ENCODE measurements at places on chromosomes 3 and 15.

DNA sequence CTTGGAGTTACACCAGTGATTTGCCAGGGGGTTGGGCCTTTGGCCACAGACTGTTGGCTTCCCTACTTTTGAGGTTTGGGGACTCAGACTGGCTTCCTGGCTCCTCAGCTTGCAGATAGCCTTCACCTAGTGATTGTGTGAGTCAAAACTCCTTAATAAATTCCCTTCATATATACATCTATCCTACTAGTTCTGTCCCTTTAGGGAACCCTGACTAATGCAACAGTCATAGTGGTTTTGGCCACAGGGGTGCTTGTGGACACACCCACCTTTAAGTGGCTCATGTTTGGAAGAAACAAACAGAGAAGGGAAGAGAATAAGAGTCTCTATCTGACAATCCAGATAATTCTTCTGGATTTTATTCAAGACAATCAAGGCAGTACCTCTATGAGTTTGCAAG is 457.7 kb downstream of the EPHA3 start:
- DNase-seq, result no peak

GRCh38 chr3:4907643-4908432 is 71.4 kb upstream of the BHLHE40 start:
- no peak for DNase-seq

DNA sequence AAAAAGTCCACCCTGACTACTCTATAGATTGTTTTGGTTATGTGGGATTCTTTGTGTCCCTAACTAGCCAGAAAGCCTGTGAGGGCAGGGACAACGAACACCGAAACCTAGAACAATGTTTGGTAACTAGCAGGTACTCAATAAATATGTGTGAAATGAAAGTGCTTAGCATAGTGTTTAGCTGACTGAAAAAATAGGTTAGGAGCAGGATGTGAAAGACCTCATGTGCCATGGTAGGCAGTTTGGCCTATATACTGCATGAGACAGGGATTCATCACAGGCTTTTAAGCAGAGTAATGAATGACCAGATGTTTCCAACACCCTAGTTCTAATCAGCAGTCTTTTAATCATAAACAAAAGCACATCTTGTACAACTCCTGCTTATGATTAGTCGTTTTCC is 64.2 kb downstream of the MYO5A start:
- no peak for DNase-seq

DNA sequence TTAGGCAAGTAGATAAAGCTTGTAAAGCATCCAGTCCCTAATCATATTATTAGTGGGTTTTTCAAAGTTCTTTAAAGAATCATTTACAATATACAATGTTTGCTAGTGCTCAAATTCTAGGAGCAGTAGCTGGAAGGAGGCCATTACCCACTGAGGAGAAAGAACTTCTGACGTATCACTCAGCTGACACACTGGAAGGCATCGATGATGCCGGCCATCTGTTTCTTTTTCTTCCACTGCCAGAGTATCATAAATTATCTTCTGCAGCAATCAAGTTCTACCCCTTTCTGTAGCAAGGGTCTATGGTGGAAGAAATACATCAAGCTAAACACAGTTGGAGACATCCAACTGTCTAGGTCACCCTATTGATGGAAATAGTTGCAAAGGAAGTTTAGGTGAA is 243.2 kb upstream of the LRRN1 start:
- DNase-seq, result no peak

- no peak for DNase-seq
These were observed 759 bp downstream of the WDR6 start for GRCh38 chr3:49007771-49008528.

- no peak for DNase-seq
These were observed 416.5 kb downstream of the ROBO2 start for GRCh38 chr3:77456431-77456830.

DNA sequence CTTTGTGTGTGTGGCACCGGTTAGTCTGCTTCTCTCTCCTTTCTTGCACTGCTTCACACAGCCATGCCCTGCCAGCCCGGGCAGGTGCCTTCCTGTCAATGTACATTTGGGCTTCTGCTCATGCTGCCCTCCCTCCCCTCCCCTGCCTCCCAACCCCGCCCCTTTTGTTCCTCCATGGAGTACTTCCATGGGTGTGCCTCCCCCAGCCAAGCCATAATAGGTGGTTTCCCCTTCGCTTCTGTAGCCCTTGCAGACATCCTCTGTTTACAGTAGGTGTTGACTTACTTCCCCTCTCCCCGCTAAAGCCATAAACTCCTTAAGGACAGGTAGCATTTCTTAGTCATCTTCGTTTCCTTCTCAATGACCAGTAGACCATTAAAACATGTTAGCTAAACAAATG is 31.8 kb upstream of the CRTC3 start:
- DNase-seq, result no peak

All from SHP77 treated with DMSO at 0.1 percent for 48 hours (cell line).